ENCODE measurements at places on chromosomes 5 and 9.

DNA sequence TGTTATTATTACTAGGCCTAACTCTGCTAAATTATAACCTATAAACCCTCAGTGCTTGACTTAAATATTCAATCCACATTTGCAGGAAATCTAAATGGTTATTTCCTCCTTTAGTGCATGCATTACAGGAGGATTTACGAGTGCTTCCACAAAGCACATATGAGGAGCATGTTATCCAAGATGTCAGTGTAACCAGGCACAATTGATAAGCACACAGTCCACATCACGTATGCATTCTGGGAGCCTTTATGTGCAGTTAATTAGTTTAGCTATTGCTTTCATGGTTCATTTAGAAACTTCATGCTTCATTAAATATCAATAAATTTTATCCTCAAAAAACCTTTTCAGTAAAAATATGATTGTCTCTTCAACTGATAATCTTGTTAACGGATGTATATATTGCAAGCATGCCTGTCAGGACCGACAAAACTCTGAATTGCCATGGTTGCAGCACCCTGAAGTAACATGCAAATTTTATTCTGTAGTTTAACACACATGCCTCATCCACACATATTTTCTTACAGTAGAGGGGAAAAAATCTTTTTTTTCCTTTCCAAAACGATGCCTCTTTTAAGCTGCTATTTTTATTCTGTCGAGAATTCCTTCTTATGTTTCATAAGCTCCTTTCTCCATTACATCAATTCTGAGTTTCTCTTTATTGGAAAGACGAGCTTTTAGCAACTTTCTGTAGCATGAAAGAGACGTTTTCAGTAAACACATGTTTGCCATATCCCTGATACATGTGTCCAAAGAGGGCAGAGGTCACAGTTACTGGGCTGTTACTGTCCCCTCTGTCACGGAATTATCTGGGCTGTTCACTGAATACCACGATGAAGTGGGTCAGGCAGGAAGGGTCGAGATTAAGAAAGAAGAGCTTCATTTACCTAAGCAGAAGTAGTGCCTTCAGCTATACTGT is 142.0 kb downstream of the GLIS3 start:
- DNase-seq: no peak

DNA sequence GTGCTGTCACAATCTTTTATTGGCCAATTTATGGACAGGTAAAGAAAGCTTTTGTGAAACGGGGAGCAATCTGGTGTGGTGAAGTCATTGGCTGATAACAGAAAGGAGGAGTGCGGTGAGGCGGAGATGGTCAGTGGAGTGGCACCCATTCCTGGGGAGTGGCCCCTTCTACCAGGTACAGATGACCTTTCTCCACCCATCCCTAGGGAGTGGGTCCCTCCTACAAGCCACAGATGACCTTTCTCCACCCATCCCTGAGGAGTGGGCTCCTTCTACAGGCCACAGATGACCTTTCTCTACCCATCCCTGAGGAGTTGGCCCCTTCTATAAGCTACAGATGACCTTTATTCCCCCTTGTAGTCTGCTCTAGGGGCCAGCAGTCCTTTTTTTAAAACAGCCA is 267.6 kb upstream of the IRX2 start:
- DNase-seq: no peak

- DNase-seq: no peak
Measured at GRCh38 chr5:151805414-151806223, 33.9 kb downstream of the G3BP1 start.

GRCh38 chr5:132483661-132484390 is 6.7 kb downstream of the IRF1 start:
- no peak for DNase-seq

DNA sequence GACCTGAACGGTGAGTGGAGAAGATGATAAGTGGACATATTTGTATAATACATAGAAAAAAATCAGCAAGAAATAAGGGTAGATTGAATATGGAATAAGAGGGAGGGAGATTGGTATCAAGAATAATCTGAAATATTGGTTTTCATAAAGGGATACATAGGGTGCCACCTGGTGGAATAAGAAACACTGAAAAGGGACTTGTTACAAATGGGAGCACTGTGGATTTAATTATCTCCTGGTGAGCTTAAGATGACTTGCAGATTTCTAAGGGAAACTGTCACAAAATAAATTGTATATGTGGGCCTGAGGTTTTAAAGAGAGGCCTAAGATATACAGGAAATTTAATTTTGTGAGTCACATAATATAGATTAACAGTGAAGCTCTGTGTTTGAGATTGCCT is 1403.5 kb upstream of the CDH18 start:
- DNase-seq: no peak

GRCh38 chr5:170746075-170746960 is 37.2 kb upstream of the GABRP start:
- no peak for DNase-seq

DNA sequence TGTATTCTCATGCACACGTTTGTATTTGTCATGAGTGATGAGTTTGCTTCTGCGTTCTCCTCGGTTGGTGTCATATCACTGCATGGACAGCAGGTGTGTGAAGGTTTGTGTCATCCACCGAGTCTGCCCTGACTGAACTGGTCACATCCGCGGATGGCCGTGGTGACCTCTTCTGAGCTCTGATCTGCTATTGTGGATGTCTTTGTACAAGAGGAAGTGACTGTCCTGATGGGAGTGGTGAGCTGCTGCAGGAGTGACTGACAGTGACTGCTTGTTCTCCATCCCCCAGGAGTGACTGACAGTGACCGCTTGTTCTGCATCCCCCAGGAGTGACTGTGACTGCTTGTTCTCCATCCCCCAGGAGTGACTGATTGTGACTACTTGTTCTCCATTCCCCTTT is 69.9 kb downstream of the EHMT1 start:
- DNase-seq: no peak

Measured in stimulated activated CD8-positive, alpha-beta memory T cell treated with anti-CD3 and anti-CD28 coated beads, Interleukin-4, amount 100 ng/mL, for 4 hours (primary cell).